ENCODE measurements at places on chromosomes 13 and 19.

GRCh38 chr13:50153401-50153800 lies 138.2 kb downstream of the KCNRG start:
- no peak for DNase-seq

DNA sequence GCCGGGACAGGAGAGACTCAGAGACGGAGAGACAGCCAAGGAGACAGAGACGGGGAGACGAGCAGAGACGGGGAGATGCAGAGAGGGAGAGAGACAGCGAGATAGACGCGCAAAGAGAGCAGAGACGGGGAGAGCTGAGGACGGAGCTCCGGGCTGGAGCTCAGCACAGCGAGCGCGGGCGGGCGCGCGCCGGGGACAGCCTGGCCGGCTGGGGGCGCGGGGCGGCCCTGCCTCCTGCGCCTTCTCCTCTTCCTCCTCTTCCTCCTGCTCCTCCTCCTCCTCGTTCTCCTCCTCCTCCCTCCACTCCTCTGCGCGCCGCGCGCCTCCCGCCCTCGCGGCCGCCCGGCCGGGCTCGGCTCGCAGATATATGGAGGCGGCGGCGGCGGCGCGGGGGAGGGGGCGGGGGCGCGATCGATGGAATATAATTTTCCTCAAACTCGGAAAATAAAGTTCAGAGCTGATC lies at the start of gene ERFL:
ERFL (minus strand) TSS at position 229 of the 463 bp plus-strand sequence. CDS start 15,530 bp downstream, outside the sequence.
- DNase-seq = no peak

DNA sequence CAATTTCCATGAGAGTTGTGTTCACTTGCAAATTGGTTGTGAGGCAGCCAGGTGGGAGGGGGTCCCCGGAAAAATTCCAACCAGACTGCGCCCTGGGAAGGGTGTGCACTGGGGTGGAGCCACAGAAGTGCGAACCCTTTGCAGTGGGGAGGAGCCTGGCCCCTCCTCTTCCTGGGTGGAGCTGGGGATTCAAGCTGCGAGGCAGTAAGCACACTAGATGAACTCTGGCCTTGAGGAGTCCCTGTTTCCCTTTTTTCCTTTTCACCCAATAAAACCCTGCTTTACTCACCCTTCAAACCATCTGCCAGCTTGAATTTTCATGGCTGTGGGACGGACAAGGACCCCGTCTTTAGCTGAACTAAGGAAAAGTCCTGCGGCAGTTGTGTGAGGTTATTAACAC lies 31.0 kb upstream of the MBNL2 start:
- DNase-seq = no peak

GRCh38 chr19:49150106-49150943 lies 4.9 kb downstream of the HRC start:
- DNase-seq = no peak

DNA sequence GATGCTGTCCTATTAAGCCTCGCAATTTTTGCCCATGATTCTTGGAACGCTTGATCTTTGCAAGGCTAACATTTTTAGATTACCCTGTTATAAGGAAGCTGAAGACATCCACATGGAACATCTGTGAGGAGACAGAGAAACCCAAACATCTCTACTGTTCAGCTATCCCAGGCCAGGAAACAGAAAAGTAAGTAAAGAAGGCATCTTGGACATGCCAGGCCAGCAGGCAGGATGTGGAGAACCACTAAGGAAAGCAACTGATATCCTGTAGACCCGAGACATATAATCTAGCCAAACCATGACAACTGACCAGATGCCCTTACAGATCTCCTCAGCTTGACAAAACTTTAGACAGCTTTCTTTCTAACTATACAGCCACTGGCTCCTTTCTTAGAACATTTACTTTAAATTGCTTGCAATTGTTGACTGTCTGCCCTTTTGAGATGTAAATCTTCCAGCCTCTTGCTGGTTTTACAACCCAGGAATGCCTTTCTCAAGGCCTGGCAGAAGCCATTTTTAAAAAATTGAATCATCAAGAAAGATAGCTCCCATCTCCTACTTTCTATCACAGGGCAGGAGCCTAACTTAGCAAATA lies 255.8 kb upstream of the DACH1 start:
- no peak for DNase-seq

GRCh38 chr19:1445932-1446712 lies 3.8 kb upstream of the APC2 start:
- no peak for DNase-seq

DNA sequence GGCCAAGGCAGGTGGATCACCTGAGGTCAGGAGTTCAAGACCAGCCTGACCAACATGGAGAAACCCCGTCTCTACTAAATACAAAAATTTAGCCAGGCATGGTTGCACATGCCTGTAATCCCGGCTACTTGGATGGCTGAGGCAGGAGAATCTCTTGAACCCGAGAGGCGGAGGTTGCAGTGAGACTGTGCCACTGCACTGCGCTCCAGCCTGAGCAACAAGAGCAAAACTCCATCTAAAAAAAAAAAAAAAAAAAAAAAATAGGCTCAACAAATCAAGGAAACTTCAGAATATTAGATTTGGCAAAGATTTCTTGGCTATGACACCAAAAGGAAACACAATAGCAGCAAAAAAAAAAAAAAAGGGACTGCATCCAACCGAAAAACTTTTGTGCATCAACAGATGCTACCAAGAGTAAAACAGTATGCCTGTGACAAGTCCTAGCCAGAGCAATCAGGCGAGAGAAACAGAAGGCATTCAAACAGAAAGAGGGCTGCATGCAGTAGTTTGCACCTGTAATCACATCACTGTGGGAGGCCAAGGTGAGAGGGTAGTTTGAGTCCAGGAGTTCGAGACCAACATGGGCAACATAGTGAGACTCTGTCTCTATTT lies 23.8 kb downstream of the ZNF160 start:
- DNase-seq = no peak

GRCh38 chr19:21835429-21835809 lies 563 bp downstream of the ZNF43 start:
- DNase-seq = no peak

GRCh38 chr19:48361912-48362311 lies 1.8 kb downstream of the TMEM143 start:
- no peak for DNase-seq

DNA sequence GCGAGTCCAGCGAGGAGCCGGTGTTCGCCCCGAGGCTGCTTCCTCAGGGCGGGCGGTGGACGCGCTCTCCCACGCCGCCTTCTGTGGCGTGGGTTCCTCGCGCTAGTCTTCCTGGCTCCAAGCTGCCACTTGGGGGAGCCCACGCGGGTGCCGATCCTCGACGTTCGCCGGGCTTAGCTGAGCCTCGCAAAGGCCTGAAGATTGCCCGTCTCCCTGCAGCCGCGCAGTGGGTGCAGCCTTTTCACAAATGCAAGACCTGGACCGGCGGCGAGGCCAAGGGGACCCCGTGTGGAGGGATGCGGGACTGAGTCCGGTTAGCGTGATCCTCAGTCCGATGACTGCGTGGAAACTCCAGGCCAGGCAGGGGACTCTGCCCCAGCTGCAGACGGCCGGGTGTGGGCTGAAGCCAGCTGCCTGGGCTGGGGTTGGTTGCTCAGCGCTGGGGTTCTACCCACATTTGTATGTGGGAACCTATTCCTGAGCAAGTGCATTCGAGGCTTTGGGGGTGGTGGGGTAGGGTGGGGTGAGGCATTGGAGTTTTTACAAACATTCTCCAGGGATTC lies 16.6 kb upstream of the LRP3 start:
- no peak for DNase-seq

- no peak for DNase-seq
Measured at GRCh38 chr13:112733112-112733511, 43.3 kb downstream of the ATP11A start.

DNA sequence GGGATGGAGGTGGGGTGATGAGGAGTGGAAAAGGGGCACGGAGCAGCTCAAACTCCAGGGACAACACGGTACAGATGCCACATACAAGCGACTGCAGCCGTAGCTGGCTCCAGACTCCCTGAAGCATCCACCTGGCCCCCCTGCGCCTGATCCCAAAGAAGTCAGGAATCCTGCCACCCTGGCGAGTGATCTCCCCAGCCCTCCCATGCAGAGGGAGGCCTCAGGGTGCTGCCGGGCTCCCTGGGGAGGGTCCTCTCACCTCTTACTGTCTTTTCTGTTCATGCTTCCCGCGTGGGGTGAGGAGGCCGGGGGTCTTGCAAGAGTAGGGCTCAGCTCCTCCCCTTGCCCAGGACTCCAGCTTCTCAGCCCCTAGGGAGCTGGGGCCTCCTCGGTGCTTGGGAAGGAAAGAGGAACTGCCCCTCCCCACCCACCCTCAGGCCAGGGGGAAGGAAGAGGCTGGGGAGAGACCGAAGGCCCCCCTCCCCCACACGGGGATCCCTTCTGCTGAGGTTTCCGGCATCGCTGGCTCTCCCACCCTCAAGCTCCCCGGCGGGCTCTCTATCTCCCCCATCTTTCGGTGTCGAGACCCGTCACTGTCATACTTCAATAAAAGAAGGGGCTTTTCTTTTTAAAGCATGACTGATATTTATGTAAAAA lies at the start of gene RASGRP4:
RASGRP4 (minus strand) TSS at position 410 of the 657 bp plus-strand sequence; CDS start at position 282, 128 bp downstream.
- DNase-seq = no peak

GRCh38 chr13:87444135-87444534 lies 227.0 kb upstream of the SLITRK5 start:
- no peak for DNase-seq

- DNase-seq = no peak
Measured at GRCh38 chr19:33063753-33064457, 783 bp downstream of the RHPN2 start.

DNA sequence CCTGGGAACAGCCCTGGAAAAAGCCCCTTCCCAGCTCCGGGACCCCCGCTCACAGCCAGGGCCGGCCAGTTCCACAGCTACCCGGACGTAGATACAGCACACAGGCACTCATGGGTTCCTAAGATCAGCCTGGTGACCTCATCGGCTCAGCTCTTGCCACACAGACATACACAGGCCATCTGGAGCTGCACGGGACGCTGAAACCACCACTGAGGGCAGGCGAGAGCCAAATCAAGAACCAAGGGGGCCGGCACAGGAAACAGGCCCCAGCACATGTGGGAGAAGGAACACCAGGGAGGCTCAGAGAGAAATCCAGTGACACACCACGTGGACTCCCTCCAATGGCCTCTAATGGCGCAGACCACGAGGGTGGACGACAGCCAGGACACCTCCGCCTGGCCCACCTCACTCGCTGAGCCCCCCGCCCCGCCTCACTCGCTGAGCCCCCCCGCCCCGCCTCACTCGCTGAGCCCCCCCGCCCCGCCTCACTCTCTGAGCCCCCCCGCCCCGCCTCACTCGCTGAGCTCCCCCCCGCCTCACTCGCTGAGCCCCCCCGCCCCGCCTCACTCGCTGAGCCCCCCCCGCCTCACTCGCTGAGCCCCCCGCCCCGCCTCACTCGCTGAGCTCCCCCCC lies 69.7 kb upstream of the C13orf46 start:
- DNase-seq = no peak

- DNase-seq = no peak
Measured at GRCh38 chr13:26538363-26539317, 18.8 kb upstream of the WASF3 start.

GRCh38 chr13:96089749-96090239 lies at the start of gene HS6ST3:
TSS of gene HS6ST3 (plus strand) at chr13:96090107.
- DNase-seq = no peak

DNA sequence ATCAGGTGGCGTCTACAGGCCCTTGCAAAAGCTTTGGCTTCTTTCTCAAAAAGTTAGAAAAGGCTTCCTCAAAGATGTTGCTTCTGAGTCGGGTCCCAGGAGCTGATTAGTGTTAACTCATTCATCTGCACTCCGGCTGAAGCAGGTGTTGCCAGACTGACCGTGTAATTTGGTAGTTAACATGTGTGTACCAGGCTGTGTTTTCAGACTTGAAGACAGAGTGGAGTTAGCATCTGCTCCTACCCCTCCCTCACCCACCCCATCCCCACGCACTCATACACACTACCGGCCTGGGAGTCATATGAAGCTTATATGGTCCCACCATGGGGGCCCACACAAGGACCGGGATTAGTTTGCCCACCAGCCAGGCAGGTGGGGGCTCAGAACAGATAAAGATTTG lies 111.5 kb downstream of the DNAJC15 start:
- no peak for DNase-seq

DNA sequence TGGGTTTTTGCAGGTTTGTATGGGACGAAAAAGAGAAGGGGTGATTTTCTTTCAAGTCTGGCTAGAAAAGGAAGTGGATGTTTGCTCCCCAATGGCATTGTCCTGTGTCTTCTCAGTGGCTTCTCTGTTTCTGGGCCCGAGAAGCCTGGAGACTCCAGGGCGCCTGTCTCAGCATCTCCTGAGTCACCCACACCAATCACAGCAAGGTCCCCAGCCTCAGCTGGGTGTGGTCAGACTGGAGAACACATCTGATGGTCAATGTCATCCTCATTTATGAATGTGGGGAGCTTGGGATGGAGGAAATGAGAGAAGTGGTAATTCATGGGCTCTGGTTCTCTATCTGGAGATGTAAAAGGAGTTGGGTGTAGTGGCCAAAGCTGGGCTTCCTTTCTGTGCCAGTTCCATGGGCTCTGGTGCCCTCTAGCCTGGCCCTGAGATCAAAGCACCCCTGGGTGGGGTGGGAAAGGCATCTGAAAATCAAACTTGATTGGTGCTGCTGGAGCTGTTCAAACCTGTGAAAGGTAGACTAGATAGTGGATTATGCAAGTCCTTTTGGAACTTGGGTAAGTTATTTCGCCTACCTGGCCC lies 13.4 kb downstream of the RASL11A start:
- DNase-seq = no peak

DNA sequence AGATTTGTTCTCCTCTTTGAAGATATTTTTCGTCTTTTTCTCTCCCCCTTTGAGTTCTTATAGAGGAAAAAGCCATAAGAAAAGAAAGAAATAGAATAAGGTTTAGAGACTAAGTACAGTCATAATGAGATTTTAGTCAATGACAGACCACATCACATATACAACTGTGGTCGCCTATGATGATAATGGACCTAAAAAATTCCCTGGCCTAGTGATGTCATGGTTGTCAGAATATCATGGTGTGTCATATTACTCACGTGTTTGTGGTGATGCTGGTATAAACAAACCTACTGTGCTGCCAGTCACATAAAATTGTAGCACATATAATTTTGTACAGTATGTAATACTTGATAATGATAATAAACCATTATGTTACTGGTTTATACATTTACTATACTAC lies 1096.1 kb downstream of the OLFM4 start:
- DNase-seq = no peak

- no peak for DNase-seq
Measured at GRCh38 chr19:33883859-33884519, 87.3 kb downstream of the KCTD15 start.

- DNase-seq = no peak
Measured at GRCh38 chr13:98751861-98752466, 508 bp downstream of the SLC15A1 start.

DNA sequence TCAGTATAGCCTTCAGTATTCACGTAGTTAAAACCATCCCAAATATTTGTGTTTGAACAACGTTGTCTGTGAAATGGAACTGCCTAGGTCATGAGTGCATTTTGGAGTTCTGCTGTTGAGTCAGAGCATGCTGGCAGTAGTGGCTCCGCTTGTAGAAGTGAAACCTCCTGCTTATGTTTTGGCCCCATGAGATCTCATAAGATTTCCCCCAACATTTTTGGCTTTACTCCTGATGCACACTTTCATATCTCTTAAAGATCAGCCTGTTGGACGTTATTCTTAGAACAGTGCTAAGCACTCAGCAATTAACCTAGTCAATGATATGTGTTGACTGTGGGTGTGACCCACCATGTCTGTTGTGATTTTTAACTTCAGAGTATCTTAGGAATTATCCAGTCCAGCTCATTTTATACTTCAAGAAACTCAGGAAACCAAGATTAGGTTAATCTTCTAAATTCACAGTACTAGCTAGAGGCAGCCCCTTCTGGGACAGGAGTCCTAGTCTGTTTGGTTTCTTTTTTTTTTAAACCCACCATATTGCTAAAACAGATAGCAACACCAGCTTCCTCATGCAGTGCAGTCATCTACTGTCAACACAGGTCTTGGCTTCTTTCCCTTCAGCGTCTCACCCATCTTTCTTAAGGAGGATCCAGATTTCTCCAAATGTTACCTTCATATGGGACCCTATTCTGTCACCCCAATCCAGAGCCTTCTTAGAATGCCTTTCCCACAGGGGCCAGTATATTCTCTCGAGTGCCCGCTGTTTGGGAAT lies 26.2 kb downstream of the RAP2A start:
- no peak for DNase-seq

Data from stimulated activated CD4-positive, alpha-beta T cell treated with anti-CD3 and anti-CD28 coated beads, Interleukin-1b, Interleukin-23, amount 100 ng/mL, for 1 hour (primary cell).